SK-N-DZ (cell line): ENCODE measurements at places on chromosomes 7 and 10.

DNA sequence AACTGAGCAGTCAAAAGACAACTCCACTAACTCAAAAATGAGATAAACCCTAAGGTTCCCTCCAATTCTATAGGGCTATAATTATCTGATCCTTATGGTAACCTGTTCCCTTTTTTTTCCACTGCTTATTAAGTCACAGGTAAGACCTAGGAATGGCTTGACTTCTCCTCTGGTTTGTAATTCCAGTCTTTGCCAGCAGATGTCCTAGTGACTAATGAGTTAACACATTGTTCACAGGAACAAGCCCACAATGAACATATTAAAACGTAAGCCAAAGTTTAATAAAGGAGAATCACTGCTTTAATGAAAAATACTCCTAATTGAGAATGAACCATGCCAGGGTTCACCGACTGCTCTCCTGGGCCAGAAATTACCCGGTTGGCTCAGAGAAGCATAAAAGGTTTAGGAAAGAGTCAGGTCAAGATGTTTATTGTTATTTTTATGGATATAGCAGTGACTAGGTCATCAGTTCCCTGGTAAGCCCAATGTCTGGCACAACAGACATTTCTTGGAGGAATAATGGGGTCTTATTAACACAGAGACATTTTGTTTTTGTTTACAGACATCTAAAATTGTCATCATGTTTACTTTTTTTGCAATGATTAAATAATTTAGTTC lies 120.1 kb downstream of the ELAPOR2 start:
- peak; percentile 66 for DNase-seq

GRCh38 chr10:71881647-71882355 lies 30.8 kb upstream of the PSAP start:
- no peak for DNase-seq

GRCh38 chr7:229184-229964 lies 37.0 kb downstream of the FAM20C start:
- no peak for DNase-seq

DNA sequence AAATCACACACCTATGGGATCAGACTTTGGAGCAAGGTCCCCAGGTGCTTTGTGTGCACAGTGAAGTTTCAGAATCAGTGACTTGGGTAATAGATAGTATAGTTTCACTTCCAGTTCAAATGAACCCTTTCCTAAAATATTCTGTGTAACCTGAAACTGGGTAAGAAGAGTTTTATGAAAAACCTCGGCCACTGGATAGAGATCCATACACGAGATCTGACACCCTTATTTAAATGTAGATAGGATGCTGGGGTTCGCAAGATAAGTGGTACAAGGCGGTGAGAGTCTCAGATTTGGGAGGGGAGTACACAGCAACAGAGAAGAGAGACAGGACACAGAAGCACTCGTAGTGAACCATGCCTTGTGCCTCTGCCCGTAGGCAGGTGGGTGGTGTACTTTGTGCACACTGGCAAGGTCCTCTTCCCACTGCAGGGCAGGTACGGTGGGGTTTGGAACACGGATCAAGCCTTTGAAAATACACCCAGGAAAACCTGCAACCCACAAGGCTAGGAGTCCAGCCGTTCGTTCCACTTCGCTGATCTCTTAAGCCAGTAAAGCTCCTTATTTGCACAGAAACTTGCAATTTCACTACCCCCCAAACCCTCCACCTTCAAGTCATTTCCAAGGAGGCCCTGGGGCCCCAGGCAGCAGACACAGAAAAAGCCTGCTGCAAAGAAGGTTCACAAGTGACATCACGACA lies 162.8 kb downstream of the USP6NL start:
- DNase-seq: no peak

GRCh38 chr7:76424413-76425111 lies at the start of gene ZP3:
TSS of gene ZP3 (plus strand) at chr7:76424950. CDS start at chr7:76424965, 15 bp downstream.
- DNase-seq: no peak

GRCh38 chr10:21208666-21209316 lies 311.7 kb upstream of the NEBL start:
- DNase-seq: no peak

DNA sequence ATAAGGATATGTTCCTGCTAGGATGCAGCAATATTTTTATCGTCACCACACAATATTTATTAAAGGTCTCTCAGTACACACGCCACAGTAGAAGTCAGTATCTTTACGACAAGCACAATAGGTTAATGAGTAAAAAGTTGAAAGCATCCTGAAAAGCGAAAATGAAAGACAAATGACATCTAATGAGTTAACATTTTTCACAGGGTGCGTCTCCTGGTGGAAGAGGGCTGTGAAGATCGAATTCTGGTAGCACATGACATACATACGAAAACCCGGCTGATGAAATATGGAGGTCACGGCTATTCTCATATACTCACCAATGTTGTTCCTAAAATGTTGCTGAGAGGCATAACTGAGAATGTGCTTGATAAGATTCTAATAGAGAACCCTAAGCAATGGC lies 10.8 kb downstream of the C1QL3 start:
- no peak for DNase-seq

- no peak for DNase-seq
Measured at GRCh38 chr10:13743101-13743693, 156.4 kb downstream of the PRPF18 start.

DNA sequence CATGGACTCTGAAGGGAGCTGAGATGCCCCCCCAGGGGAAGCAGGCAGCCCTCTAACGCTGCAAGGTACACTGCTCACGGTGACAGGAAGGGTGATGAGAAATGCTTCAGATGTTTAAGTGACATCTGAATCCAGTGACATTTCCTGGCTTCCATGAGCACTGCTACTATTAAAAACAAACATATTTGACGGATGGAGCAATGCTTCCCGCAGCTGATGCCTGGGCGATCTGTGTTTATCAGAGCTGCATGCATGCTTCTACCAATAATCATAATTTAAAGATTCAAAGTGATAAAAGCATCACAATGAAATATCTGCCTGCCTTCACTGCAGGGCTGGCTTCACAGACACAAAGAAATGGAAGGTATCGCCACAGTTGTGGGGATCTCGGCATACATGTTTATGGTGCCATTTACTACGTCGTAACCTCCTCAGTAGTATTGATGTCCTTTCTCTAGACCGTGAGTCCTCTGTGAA lies 66.1 kb upstream of the AOAH start:
- DNase-seq: peak; percentile 7

- no peak for DNase-seq
Measured at GRCh38 chr7:1536743-1537534, 6.4 kb downstream of the MAFK start.

DNA sequence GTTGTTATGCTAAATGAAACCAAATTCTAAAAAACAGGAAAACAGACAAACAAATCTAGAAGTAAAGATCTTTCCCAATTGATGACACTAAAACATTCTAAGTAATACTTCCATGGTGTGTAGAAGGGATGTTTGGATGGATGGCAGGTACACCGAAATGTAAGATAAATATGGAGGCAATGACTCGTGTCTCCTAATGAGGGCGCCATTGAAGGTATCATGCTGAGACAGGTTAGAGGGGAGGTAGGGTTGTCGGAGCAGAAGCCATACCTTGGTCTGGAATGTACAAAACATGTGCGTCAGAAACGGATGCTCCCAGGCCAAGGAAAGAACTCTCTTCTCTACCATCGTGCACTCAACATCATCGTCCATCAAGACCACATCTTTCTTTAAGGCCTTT lies 101.4 kb downstream of the PRKCQ start:
- no peak for DNase-seq

- no peak for DNase-seq
Measured at GRCh38 chr10:90051474-90051873, 350.1 kb downstream of the KIF20B start.

DNA sequence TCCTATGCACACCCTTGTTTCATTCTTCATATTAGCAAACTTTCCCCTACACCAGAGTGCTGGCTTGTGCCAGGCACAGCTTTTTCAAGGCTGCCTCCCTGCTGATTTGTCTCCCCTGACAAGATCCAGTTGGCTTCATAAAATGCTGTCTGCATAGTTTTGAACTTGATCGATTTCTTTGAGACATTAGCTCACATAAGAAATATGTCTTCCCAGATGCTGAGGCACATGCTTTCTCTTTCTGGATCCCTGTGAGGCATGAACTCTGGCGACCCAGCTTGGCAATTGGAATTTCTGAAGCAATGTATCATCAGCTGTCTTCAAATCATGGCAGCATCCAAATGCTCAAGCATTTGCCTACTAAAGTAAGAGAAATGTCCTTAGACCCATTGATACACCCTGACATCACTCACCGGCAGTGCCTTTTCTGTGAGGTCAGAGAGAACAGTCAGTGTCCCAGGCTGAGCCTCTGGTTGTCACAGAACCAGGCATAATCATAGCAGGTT lies 616.4 kb upstream of the GHITM start:
- peak; percentile 24 for DNase-seq

GRCh38 chr7:128860158-128861073 lies 2.2 kb upstream of the ATP6V1F start:
- DNase-seq: no peak

GRCh38 chr10:55329796-55330195 lies 528.8 kb upstream of the PCDH15 start:
- DNase-seq: no peak

DNA sequence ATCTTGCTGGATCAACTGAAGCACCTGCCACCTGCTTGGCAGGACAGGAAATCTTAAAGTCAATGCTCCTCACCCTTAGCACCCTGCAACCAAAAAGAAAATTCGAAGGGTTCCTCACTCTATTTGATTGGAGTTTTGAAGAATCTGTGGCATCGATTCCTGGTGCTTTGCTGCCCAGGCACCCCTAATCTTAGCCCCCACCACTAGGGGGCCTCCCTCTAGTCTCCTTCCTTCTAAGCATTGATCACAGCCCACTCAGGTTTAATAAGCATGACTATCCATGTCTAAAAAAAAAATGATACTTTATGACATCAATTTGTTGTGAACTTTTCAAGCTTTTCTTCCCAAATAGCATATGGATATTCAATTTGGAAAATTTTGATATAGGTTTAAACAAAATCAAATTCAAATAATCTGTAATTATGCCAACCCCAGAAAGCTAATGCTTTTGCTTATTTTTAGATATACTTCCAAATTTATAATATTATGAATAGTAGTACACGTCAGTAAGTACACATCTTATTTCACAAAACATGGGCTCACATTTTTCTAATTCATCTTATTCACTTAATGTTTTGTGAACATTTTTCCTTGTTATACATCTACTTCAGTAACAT lies 45.3 kb downstream of the NRG3 start:
- peak; percentile 11 for DNase-seq

DNA sequence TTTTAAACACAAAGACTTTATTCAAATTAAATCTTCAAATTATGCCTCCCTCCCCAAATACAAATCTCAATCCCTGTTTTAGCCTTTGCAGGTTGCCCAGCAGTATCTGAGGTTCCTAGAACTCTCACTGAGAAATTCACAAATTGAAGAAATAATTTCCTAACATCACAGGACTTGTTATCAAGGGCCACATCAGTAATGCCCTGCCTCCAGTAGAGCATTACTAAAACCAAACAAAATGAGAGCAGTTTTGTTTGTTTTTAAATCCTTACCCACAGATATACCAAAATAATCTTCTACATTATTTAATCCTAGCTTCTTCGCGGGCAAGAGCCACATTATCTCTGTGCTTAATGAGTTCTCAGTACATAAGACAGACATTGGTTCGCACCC lies 152.2 kb downstream of the SGMS1 start:
- DNase-seq: no peak

- DNase-seq: no peak
Measured at GRCh38 chr7:49707891-49708290, 65.5 kb upstream of the VWC2 start.

DNA sequence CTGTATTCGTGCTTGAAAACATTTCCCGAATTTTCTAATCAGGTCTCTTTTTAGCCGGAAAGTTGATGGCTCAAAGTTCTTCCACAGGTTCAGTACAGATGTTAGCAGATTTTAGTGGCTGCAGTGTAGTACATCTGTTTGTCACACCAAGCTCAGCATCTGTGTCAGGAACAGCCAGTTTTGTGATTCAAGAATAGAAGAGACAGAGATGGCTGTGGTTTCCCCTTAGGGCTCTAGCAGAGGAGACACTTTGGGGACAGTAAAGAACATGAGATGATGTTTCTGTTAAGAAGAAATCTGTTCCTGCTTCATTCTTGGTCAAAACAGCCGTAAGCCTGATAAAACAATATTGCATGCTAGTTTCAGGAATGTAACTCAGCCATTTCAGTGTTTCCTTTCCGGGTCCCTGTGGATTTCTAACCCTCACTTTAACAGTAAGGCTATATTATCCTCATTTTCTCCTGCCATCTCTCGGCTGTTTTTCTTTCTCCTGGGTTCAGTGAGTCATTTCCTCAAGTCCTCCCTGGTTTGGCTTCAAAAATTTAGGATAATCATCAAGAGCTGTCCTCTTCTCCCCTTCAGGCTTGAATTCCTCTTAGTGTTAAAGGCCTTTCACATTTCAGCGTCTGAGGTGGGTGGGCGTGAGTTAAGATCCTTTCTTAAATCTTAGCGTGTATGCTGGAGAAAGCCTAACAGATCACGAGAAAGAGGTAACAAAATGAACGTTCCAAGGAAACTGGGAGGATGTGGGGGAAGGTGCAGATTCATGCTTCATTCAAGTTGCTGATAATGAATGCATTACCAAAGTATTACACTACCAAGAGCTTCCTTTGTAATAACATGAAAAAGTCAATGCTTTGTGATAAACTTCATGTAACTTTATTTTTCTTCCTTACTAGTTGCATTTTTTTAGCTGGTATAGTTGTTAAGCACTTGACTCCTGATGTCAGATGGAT lies 37.1 kb upstream of the BICC1 start:
- DNase-seq: no peak

GRCh38 chr7:5827755-5828154 lies 46.3 kb upstream of the RNF216 start:
- peak; percentile 38 for DNase-seq

- no peak for DNase-seq
Measured at GRCh38 chr7:99000196-99000903, 122.0 kb downstream of the TRRAP start.

DNA sequence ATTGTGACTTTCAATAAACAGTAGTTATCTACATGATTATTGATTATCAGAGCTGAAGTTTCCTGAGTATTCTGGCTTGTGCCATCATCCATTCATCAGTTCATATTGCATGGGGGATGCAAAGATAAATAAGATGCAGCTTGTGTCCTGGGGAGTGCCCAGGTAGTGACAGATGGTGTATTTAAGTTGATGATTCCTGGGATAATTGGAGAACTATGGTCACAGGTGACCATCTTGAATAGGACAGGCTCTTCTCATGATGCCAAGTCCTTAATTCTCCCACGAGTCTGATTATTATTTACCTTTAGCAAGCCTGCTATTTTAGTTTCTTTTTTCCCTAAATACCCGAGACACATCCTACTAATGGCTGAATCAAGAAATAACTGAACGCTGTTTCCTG lies 64.9 kb downstream of the PLPP4 start:
- DNase-seq: no peak

GRCh38 chr10:31142026-31142425 lies 110.4 kb upstream of the ZNF438 start:
- DNase-seq: no peak
